Stimulated activated CD8-positive, alpha-beta memory T cell treated with anti-CD3 and anti-CD28 coated beads, Interleukin-2, amount 100 ng/mL, for 1 hour (primary cell): ENCODE measurements at places on chromosomes 3 and 15.

DNA sequence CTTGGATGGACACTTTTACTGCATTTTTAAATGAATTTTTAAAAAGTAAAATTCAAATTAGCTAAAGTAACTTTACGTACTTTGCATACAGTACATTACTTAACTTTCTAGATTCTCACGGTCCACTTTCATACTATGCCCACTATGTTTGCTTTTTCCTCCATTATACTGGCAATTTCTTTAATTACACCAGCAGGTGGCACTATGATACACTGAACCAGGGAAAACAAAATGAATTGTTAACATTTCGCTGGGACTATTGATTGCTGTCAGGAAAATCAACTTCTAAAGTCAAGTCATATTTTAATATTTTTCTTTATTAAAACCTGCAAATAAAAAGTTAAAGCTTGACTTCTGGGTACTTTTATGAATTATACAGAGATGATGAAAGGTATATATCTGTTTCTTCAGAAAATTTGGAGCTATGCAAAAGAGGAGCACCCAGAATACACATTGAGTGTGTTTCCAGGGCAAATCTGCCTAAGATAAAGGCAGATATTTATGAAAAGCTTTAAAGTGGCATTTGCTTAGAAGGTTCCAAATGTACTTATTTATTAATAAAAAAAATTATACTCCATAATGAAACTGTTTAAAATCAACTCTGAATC, 21.8 kb upstream of the POU1F1 start:
- no peak for DNase-seq

DNA sequence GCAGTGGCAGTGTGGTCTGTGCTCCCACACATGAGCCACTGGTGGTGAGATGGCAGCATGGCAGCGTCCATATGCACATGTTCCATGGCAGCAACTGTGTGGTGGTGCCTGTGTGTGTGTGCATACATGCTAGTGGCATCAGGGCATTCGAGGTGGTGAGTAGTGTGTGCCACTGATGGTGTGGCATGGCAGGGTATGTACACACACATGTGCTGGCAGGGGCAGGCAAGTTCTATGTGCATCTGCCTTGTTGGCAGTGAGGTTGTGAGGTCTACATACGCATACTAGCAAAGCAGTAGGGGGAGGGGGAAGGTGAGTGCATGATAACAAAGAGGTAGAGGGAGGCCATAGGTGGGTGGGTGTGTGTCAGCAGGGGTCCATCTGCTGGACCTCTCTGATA, 378.7 kb downstream of the C3orf38 start:
- DNase-seq = no peak

DNA sequence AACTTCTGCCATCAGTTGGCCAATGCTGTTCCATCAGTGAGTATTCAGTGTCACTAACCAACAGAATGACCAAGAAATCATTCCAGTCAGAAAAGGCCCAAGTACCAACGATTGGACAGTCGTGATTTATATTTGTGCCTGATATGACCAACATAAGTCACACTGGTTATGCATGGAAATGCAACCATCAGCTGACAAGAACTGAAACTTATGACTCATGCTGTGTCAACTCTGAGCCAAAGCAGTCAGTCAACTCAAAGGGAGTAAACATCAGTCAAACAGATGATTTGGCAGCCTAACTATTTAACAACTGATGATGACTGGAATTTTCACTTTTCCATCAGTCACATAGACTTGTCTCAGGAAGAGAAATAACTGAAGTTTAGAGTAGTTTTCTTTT, 142.4 kb downstream of the ANXA2 start:
- DNase-seq = no peak

GRCh38 chr15:56052395-56053045, 59.1 kb upstream of the NEDD4 start:
- DNase-seq = no peak
